ENCODE measurements at places on chromosomes 2 and 18. TPM values are rescaled to one million over a fixed set of nuclear protein-coding genes. Genes with fewer than 3 reads are reported as not detected.

DNA sequence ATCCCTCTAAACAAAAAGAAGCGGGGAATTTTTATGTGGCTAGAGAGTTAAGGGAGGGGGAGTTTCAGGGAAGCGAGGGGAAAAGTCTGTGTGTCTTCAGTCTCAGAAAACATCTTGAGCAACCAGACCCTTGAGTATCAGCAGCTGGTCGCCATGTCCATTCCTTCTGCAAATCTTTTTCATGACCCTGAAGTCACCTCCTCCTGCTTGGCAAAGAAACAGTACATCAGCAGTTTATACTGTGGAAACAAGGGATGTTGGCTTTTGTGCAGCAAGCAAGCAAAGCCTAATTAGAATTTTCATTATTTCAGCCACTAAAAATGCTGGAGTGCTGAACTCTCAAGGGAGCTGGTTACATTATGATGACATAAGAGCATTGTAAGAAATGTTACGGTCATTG lies 187.4 kb upstream of the SLC8A1 start:
- H3K4me1 ChIP-seq: no peaks in the 10 kb centered on the region
- H3K27ac ChIP-seq: no peak overlapping the region
- no peak for DNase-seq
- no peaks in the 10 kb centered on the region for H3K27me3 ChIP-seq

The RTP5 gene
- 0.68 TPM for total RNA-seq

DNA sequence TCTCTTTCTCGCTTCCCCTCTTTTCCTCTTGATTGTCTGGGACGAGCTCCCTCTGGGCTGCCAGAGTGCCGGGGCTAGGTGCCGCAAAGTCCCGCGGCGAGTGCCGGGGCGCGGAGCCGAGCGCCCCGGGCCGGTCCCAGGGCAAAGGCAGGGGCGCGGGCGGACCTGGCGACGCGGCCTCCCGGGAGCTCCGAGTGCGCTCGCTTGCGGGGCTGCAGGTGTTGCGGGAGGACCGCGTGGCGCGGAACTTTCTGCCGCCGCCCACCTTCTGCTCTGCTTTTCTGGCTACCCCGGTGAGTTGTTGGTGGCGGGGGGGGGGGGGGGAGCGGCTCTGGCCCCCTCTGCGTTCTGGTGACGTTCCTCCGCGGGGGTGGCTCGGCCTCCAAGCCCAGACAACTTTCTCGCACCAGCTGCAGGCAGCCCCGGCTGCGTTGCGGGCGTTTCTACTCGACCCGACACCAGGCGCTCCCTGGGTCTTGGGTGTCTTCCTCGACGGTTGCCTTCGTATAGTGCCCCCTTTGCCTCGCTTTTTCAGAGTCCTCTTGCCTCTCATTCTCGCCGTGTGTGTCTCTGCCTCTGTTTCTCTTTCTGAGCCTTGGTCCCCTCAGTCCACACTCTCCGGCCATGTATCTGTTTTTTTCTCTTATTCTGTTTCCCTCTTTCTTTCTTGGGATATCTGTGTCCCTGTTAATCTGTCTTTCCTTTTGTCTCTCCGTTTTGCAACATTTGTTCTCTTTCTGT lies 759 bp downstream of the GALNT13 start:
- no peak overlapping the region for H3K27ac ChIP-seq
- H3K4me1 ChIP-seq: no peaks in the 10 kb centered on the region
- no peaks in the 10 kb centered on the region for H3K36me3 ChIP-seq
- DNase-seq: no peak
- H3K27me3 ChIP-seq: peaks cover 6% of the 10 kb centered on the region

DNA sequence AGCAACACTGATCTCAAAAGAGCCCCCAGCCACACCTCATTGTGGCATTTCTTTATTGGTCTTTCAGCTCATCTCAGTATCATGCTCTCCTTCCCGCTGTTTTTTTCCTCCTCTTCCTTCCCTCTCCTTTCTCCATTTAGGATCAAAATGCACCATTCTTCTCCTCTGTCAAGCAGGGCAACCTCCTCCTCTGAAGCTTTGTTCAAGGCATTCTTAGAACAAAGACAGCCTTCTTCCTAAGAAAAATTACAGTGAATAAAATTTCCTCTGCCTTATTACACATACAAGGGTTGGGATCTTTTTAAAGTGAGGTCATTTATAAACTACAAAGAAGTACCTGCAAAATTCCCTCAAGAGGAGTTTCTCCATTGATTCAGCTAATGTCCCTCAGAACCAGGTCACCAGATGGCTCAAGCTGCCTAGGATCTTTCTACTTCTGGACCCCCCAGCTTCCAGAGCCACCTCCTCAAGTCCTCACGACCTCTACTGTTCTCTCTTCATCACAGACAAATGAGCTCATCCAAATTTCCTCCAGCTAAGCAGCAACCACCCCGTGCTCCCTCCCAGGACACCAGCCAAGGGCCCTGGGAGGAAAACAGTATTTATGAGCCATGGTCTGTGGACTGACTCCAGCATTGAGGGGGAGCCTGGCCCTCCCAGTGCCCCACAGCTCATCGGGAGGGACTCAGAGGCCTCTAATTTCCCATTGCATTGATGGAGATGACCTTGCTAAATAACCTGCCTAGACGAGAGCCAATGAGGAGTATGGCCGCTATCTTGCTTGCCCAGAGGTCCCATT lies 18.0 kb downstream of the SFXN5 start:
- no peak overlapping the region for H3K27ac ChIP-seq
- DNase-seq: no peak
- no peaks in the 10 kb centered on the region for H3K27me3 ChIP-seq
- no peak overlapping the region for H3K4me3 ChIP-seq

The CYP27A1 gene
- 0.61 TPM for total RNA-seq

DNA sequence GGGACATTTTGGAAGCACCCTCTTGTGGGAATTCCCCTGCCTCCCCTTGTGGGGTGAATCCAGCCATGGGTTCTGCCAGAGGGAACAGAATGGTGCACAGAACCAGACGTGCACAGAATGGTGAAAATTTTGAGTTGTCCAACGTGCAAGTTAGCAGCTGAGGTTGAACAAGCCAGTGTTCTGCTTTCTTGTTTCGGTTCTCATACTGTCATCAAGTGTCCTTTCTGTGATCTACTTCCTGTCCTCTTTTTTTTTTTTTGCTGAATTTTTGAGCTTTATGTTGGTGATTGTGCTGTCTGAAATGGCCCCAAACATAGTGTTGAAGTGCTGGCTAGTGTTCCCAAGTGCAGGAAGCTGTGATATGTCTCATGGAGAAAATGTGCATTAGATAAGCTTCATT lies 21.5 kb upstream of the REEP1 start:
- H3K4me1 ChIP-seq: no peaks in the 10 kb centered on the region
- H3K4me3 ChIP-seq: no peak overlapping the region
- DNase-seq: no peak

The ARHGEF33 gene
- not detected for total RNA-seq

The IMPACT gene
- 19.9 TPM for total RNA-seq

- no peaks in the 10 kb centered on the region for H3K27me3 ChIP-seq
- DNase-seq: no peak
These were observed 27.0 kb downstream of the TMEM182 start for GRCh38 chr2:102788885-102789260.

- no peak for DNase-seq
- H3K4me3 ChIP-seq: no peak overlapping the region
- H3K4me1 ChIP-seq: no peaks in the 10 kb centered on the region
- H3K27me3 ChIP-seq: no peaks in the 10 kb centered on the region
- no peak overlapping the region for H3K27ac ChIP-seq
These were observed 66.5 kb downstream of the ALPK2 start for GRCh38 chr18:58562146-58562998.

The MC5R gene
- not detected for total RNA-seq

- no peaks in the 10 kb centered on the region for H3K27me3 ChIP-seq
- H3K4me3 ChIP-seq: no peak overlapping the region
These were observed 49.1 kb downstream of the HDAC4 start for GRCh38 chr2:239351687-239352086.
